ENCODE measurements at places on chromosomes 13 and 19.

- no peak for DNase-seq
These were observed 6.1 kb downstream of the SLC35E1 start for GRCh38 chr19:16566161-16566560.

DNA sequence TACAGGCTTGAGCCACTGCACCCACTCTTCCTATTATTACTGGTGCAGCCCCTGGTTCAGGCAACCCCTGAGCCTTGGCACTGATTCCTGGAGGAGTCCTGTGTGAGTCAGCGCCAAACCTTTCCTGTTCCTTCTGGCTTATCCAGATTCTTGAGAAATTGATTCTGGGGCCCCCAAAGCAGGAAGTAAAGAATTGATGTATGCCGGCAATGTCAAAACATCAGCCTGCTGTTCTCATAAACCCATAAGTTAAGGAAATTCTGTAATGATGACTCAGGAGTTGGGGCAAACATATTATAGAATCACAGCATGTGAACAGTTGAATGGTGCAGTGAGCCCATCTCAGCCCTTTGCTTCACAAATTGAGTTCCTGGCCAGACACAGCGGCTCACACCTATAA, 1.4 kb upstream of the OR7G3 start:
- DNase-seq: no peak

DNA sequence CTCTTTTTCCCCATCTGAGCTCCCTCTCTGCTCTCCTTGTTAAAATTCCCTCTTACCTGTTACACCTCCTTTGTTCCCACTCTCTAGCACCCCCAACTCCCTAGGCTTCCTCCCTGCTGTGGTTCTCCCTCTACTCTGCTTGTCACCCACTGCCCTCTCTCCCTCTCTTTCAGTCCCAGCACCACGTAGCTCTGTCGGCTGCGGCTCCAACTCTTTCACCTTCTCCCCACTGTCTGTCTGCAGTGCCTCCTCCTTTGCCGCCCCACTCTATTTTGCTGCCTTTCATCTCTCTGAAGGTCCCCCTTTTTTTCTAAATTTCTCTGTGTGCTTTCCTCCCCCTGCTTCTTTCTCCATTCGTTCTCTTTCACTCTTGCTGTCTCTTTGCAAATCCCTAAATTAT, 1.1 kb downstream of the ZNF836 start:
- no peak for DNase-seq

GRCh38 chr13:110925023-110925612, 10.2 kb upstream of the ANKRD10 start:
- no peak for DNase-seq

- DNase-seq: no peak
These were observed 102.8 kb downstream of the PCDH17 start for GRCh38 chr13:57734306-57734705.

GRCh38 chr13:30673669-30674521, 56.2 kb downstream of the USPL1 start:
- DNase-seq: peak; percentile 54

DNA sequence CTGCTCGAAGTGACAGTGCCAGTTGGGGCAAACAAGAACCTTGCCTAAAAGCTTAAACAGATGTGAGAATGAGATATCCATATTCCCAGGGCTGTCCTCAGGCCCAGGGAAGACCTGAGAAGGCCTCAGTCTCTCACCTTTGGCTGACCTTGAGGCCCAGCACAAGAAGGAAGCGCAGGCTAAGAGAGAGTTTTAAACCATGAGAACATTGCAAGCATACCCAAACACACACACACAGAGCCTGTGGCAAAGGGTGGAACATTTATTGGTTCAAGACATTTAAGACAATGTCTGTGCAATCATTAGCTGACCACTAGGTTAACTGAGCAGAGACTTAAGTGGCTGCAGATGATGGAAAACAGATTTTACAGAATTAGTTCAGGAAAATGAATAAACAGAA, 248.2 kb downstream of the NBEA start:
- DNase-seq: no peak

DNA sequence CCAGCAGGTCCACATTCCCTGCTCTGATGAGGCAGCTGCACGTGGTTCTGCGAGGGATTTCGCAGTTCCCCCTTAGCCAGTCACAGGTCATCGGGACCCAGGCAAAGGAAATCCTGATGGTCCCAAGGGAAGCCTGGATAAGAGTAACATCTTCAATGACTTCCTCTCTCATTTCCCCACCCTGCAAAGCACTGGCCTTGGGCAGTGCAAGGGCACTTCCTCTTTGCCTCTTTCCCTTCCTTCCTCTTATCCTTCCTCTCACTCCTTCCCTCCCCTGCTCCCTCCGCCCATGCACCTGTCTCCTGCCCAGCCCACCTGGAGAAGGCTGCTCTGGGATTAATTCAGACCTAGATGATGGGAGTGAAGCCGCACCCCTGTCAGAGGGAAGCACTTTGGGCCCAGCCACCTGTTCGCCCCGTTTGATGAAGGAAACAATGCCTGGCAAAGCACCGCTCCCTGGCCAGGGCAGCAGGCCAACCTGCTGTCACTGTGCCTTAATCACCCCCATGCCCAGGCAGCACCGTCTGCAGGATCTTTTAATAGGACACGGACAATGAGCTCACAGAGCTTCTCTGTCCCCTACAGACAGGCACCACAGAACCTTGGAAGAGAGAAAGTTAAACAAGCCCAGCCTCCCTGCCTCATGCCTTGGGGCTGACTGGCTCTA, 113.5 kb upstream of the PABPC3 start:
- no peak for DNase-seq

DNA sequence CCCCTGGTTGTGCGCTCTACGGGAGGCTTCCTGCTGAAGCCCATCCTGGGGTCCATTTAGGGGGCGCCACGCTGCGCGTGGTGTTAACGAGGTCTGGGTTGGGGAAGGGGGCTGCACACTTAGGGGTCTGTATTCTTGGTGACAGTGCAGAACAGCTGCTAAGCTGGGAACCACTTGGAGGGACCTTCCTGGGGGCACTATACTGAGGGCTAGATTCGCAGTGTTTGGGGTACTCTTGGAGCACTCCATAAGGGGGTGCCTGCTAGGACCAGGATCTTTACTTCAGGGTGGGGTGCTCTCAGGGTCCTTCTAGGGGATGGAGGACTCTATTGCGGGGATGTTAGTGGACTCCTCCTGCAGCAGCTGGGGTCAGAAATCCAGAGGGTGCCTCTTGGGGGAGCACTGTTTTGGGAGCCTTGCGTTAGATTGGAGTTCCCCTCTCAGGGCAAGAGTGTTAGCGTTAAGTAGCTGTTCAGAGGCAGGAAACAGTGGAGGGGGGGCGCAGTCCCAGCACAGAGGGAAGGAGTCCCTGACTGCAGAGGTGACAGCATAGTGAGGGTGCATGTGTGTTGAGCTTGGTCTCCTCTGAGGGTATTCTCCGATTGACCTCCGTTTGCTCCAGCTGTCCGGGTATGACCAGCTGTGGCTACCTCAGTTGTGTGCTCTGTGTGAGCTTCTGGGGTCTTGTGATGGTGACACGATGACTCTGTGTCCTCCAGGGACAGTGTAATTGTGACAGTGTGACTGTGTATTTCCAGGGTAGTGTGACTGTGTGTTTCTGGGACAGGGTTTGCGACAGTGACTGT, 1.1 kb downstream of the PDE4A start:
- DNase-seq: no peak

DNA sequence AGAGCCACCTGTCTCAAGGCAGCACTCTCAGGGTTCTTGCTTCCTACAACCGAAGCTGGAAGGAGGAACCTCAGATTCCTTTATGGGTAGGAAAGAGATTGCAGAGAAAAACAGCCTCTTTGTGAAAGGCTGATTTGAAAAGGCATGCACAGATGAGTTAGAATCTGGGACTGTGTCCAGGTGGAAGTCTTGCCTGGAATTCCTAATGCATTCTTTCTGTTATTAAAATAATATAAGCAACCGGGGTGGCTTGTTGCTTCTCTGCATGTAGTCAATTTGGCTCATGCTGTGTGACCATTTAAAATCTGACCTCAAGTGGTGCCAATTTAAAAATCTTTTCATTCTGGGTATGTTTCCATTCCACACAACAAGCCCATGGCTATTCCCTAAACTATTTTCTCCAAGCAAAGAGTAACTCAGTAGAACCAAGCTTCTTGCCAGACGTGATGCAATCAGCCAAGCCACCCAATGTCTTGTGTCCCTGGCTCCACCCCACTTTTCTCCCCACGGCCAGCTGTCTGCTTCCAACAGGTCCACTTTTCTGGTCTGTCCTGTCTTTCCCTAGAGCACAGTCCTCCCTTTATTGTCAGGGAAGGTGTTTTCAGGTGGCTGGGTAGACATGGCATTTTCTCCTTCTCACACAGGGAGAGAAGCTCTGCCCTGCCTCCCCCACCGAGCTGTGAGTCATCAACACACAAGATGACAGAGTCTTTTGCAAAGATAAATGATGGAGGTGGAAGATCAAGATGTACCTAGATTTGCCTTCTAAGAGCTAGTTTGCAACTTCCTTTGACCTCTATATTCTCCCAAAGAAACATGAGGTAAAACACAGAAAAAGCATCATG, 394.3 kb downstream of the FOXO1 start:
- DNase-seq: no peak

DNA sequence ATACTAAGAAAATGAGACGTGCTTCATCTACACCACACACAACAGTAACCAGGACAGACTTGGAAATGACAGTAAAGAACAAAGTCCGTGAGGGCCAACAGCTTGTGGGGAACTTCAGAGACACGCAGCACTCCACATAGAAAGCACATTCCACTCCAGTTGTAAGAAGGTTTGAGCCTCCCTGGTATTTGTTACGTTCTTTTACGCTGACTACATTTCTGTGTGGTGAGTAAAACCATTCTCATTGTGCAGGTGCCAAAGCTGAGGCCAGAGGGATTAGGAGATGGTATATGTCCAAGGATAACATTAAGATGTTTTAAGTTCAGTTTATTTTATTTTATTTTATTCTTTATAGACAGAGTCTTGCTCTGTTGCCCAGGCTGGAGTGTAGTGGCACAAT, 1189.9 kb downstream of the UQCRFS1 start:
- DNase-seq: no peak

GRCh38 chr19:10321874-10322835, 6.3 kb upstream of the FDX2 start:
- no peak for DNase-seq

DNA sequence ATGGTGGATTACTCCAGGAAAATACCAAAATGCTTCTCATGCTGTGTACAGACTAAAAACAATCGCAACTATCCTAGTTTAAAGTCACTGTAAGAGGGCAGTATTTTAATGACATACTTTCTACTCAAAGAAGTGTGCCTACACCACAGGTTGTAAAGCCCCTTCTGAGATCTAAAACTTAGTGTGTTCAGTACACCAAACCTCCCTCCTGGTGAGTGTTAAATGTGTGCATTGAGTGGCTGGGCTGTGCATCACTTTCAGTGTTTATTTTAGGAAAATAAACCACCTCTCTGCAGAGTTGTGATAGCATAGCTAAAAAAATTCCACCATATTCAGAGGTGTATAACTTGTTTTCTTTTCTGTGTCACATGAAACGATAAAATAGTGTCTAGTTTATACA, 263.7 kb downstream of the DACH1 start:
- no peak for DNase-seq

GRCh38 chr13:35720690-35721554, 244.4 kb upstream of the MAB21L1 start:
- no peak for DNase-seq

DNA sequence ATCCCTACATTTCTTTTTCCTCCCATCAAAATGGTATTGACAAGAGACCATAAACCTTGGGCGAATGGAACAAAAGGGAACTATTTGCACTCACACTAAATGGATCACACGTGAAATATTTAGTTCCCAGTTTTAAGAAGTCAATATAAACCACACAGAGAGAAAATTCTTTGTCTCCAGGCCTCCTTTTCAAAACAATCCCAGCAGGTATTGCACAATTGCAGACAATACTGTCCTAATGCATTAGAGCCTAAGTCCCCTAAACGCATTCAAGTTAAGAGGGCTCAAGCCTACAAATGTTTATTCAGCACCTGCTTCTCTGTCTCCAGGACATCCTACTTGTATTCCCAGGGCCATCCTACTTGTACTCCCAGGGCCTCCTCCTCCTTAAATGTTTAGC, 1.3 kb upstream of the B3GLCT start:
- DNase-seq: no peak

GRCh38 chr13:42602906-42603305, 29.0 kb downstream of the TNFSF11 start:
- DNase-seq: no peak

DNA sequence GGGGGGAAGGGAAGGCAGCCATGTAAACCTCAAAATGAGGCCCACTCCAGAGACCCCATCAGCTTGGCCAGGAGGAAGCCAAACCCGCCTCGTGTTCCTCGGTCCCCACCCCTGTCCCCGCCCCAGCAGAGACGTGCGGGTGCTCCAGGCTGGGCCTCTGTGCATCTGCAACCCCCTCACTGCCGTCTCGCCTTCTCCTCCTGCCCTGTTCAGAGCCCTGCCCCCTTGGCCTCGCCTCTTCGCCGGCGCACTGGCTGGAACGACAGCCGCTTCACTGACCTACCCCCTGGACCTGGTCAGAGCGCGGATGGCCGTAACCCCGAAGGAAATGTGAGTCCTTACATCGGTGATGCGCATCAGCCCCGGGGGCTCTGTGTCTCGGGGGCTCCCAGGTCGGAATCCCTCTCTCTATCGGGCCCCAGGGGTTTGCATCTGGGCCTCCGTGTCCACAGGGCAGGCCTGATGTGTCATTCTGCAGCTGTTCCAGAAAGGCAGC, 32.2 kb downstream of the TMEM161A start:
- no peak for DNase-seq

GRCh38 chr19:34428549-34429285, 536 bp downstream of the UBA2 start:
- DNase-seq: no peak

DNA sequence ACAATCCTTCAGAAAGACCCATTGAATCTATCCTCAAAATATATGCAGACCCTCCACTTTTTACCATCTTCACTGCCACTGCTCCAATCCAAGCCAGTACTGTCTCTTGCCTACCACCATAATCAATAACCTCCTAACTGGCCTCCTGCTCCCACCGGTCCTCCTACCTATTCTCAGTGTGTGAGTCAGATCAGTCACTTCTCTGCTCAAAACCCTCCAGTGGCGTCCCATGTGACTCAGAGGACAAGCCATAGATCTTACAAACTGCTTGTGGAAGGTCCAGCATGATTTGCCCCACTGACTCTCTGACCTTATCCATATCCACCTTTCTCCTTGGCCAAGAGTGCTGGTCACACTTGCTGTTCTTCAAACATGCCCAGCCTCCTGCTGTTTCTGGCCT, 23.4 kb upstream of the MBNL2 start:
- DNase-seq: no peak

DNA sequence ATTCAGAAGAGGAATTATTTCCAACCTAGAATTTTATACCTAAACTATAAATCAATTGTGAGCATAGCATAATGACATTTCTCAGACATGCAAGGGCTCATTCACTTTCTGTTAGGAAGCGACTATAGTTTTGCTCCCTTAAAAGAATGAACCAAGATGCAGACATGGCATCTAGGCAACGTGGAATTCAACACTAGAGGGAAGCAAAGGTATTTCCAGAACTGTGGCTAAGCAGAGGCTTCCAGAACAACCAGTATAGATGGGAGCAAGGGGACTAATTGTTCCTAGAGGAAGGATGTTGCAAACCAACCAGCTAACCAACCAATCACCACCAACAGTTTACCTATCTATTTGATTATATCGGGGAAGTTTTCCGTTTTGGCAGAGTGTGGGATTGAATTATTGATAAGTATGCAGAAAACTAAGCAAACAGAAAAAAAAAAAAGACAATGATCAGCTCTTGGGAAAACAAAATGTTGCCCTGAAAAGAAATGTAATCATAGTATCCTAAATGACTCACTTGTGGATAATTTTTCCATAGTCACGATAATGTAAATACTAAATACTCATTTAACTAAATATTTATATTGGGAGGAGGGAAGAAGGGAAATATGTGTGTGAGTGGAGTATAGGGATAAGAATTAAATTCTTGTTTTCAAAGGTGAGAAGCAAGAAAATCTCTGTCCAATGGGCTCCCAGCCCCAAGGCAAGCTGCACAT, 21.1 kb downstream of the ARL11 start:
- no peak for DNase-seq
